HS-27A (cell line): ENCODE measurements at places on chromosomes 11 and 22.

DNA sequence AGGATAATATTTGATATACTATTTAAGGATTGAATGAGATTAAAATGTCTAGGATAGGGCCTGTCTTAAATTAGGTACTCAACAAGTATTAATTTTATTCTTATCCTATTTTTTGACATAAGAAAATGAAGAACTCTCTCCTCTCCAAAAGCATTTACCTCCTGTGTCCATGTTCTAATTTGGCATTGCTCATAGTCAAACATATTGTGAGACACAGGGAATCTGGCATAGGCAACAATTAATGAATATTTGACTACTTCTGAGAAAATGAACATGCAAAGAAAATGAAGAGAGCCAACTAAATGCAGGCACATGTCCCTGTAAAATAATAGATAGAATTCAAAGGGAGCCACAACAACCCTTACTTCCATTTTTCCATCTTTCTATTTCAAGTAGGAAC lies 198.5 kb upstream of the C11orf87 start:
- no peak for DNase-seq

DNA sequence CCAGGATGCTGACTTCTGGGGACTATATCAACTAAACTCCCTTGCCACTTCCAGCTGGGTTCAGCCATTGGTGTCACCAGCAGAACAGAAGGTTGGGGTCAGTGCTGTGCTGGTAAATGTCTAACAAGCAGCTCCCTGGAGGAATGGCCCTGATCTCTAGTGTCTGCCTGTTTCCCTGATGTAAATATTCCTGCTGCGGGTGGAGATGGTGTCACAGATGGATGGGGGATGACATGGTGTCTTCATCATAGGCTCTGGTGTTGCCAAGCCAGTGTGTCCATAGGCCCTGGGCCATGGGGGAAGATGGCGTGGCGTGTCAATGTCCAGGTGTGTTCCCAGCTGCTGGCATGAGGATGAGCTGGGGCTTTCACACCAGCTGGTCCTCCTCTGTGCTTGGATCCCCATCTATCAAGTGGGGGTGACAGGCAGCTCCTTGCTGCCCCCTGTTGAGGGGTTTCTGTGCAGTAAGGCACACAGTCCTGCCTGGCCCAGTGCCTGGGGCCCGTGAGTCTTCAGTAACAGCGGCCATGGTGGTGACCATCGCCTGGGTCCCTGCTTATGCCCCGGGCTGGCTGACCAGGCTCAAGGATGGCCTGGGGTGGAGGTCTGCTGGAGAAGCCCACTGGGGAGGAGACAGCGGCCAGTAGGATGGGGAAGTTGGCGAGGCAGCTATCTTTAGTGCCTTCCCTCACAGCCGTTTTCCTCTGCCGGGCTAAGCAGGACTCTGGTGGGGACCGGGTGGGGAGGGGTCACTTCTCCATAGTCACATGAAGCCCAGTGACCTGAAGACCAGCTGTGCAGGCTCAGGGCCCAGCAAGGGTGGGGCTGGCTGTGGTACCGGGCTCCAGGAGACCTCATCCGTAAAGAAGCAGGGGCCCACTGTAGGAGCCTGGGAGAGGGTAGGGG lies 12.7 kb downstream of the RPL3 start:
- DNase-seq, result no peak

DNA sequence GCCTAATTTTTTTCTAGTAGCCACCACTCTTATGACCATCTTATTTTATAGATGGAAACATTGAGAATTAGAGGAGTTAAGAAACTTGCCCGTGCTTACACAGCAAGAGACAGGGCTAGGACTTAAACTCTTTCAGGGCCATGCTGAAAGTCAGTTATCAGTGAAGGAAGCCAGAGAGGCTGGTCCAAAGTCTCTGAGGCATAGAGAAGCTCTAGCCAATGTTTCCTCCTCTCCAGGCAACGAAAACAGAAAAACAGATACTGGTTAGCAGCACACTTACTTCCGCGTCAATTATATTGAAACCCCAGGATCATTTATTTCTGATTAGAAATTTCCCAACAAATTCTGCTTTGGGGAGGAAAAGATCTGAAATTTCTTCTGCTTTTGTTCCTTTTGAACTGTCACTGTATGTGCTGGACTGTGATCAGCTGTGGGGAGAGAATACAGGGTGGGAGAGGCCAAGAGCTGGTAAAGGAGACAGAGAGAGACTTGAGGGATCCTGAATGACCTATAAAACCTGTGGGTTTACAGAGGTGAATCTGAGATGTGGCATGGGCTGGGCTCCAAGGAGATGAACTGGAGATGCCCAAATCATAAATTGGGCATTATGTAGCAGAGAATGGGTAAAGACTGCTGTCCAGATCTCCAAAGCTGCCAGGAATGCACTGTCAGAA lies 37.5 kb upstream of the CAPRIN1 start:
- no peak for DNase-seq

- DNase-seq, result no peak
Observed at GRCh38 chr11:10287766-10288715, 6.0 kb downstream of the SBF2 start.

DNA sequence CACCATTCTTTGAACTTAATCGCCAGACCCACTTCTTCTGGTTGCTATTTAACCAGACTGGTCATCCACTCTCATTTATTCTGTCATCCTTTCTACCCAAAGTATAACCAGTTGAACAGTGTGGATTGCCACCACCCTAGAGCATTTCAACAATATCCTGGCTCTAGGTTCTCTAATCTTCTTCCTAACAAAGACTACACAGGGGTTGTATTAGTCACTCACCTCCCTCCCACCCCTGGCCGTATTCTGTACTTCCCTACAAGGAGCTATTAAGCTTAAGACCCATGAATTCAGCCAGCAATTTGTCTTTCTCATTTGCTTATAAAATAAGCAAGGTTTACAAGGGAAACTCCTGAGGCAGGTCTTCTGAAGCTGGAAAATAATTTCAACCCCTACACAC lies 46.9 kb upstream of the CEP126 start:
- DNase-seq, result no peak

GRCh38 chr22:32203181-32204039 lies 1.5 kb downstream of the RFPL2 start:
- DNase-seq, result no peak

- DNase-seq, result no peak
Observed at GRCh38 chr22:50486561-50487289, at the start of gene MIOX. Gene MIOX, plus strand, starts transcription at chr22:50486859. Its CDS starts 39 bp downstream, at chr22:50486898.
